Stimulated activated CD4-positive, alpha-beta T cell treated with anti-CD3 and anti-CD28 coated beads, Interleukin-1b, Interleukin-23, amount 100 ng/mL, for 48 hours (primary cell): ENCODE measurements at places on chromosomes 5 and 9.
A peak's percentile ranks its signal among the peaks of the same experiment; 100 is the strongest.

GRCh38 chr5:88870285-88870684 lies 12.7 kb downstream of the MEF2C start:
- DNase-seq: no peak

- DNase-seq: no peak
Observed at GRCh38 chr9:113631871-113632665, 168.5 kb downstream of the RGS3 start.

DNA sequence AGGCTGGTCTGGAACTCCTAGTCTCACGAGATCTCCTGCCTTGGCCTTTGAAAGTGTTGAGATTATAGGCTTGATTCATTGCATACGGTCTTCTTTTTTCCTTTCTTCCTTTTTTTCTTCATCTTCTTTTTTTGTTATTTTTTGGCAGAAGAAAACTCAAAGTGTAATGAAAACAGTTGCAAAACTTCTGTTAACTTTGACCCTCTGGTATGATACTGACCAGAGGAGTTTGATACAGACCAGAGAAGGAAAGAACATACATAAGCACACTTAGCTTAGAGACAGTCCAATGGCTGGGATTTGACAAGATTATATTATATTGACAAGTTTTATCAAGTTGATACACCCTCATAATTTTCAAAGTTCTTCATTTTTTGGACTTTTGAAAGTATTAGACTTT lies 181.2 kb downstream of the NFIB start:
- DNase-seq: no peak

GRCh38 chr5:59218424-59219045 lies 635.7 kb downstream of the RAB3C start:
- no peak for DNase-seq

DNA sequence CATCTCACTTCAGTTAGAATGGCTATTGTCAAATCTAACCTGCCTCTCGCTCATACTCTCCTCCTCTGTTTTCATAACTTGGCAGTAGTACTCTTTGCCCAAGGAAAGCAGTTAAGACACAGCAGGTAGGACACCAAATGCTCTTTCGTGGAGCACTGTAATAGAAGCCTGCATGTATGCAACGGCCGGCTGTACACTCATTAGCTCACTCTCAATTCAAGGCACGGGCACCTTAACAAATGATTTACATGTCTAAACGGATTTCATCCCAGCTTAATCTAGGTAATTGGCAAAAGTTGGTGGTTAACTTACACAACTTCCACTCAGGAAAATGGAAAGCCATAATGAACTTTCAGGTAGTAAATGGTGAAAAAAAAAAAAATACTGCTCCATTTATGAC lies 14.9 kb downstream of the DEPDC1B start:
- no peak for DNase-seq

DNA sequence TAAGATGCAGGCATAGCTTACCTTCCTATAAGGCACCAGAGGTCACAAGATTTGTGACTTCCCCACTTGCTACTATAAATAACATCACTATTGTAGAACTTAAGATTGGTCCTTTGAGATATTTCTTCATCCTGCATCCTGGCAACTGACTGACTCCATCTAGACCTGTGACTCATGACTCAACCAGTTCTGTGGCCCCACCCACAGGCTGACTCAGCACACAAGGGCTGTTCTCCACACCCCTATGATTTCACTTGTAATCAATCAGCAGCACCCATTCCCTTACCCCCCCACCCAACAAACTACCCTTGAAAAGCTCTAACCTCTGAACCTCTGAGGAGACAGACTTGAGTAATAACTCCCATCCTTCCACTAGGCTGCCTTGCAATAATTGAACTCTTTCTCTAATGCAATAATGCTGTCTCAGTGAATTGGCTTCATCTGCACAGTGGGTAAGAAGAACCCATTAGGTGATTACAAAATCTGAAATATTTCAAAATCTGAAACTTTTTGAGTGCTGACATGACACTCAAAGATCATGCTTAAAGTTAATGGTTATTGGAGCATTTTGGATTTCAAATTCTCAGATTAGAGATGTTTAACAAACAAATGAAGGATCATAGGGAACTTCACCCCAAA lies 296.7 kb downstream of the ARL15 start:
- peak; percentile 64 for DNase-seq

- DNase-seq: no peak
Observed at GRCh38 chr5:36919238-36919637, 42.7 kb downstream of the NIPBL start.

- no peak for DNase-seq
Observed at GRCh38 chr9:76454311-76454710, 4.7 kb upstream of the GCNT1 start.

GRCh38 chr5:124754206-124754927 lies 7.9 kb upstream of the ZNF608 start:
- DNase-seq: no peak

DNA sequence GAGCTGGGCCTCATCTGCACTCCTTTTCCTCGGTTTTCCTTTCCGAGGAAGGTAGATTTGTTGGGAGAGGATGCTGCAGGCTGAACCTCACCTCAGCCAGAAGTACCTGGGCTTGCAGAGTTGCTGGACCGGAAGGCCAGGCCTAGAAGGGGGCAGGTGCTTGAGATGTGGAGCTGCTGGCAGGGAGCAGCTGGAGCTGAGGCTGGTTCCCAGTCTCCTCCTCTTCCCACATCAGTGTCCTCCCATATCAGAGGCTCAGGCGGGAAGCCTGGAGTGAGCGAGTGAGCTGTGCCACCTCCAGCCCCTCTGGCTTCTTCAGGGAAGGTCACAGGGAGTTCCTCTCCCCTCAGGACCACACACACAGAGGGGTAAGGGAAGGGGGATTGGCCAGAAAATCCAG lies 259.4 kb downstream of the GADD45G start:
- DNase-seq: no peak

DNA sequence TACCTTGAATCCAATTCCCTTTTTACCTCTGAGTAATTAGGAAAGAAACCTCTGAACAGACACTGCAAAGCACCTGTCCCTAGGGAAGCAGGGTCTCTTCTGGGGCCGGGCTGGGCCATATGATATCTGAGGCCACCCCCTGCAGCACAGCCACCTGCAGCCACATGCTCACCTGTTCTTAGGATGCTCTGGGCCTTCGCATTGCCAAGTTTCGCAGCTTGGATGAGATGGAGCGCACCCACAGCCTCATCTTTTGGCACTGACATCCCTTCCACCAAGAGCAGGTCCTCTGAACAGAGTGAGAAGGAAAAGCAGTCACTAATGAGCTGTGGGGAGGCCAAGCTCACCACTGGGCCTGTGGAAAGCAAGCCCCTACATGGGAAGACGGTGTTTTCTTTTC lies 27.3 kb downstream of the CLTA start:
- no peak for DNase-seq

- DNase-seq: no peak
Observed at GRCh38 chr9:25702536-25702935, 24.3 kb upstream of the TUSC1 start.

- DNase-seq: no peak
Observed at GRCh38 chr9:95266649-95267048, 50.9 kb downstream of the FANCC start.

DNA sequence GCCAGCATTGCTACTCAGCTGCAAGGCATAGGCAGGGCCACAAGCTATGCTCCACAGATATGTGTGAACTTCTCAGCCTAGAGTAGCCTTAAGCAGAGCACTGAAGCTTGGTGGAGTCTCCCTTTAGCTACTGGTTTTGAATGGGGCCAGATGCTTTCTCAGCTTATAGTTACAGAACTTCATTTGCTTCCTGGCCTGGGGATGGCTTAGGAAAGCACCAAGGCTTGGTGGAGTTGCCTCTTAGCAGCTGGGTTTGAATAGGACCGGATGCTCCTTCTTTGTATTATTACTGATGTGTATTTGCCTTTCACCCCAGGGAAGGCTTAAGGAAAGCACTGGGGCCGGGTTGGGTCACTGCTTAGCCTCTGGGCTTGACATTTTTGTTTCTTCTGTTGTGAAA lies 497.8 kb upstream of the SEMA6A start:
- no peak for DNase-seq

- no peak for DNase-seq
Observed at GRCh38 chr5:158351485-158352125, 492.7 kb upstream of the CLINT1 start.

GRCh38 chr5:138698713-138699112 lies 54.5 kb upstream of the CTNNA1 start:
- DNase-seq: no peak

GRCh38 chr5:144028058-144028457 lies 142.4 kb downstream of the YIPF5 start:
- no peak for DNase-seq

GRCh38 chr5:27458287-27458686 lies 419.9 kb upstream of the CDH9 start:
- no peak for DNase-seq

DNA sequence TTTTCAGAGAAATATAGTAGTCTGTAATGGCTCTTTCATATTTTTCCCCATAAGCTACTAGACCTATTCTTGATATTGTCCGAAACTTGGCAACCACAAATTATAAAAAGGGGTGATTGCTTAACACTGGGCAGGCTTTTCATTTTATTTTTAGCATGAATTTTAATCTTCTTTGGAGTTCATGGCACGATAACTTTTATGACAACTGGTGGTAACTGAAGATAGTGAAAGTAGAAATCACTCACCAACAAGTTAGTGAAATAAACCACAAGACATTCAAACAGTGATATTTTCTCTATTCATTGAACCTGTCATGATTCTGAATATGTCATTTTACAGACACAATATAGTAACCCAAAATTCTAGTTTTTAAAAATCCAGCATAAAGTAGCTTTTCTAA lies 213.9 kb downstream of the PRDM9 start:
- DNase-seq: no peak

- no peak for DNase-seq
Observed at GRCh38 chr5:32724526-32724925, 13.4 kb downstream of the NPR3 start.

- no peak for DNase-seq
Observed at GRCh38 chr9:101478444-101478843, 42.9 kb upstream of the ALDOB start.

DNA sequence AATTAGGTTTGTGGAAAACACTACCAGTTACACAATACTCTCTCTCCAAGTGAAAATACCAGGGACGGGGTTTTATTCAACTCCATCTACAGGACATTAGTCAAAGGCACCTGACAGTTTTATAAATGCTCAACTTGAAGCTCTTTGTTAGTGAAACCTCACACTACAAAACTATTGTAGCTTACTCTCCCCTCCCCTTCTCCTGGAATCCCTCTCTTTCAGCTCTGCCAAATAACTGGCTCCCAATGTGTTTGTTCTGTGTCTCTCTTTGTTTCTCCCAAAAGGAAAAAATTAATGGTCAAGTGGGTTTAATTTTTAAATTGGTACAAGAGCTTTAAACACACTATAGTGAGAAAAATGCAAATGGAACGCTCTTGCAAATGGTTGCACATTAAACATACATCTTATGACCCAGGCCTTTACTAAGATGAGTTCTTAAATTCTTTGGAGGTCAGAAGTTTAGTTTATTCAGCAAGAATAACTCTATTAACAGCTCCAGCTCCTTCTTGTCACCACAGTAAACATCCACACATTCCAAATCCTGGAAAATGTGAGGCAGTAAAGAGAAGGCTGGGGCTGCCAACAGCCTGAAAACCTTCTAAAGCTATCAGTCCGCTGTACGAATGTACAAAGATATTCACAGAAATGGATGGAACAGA lies 48.4 kb downstream of the ZNF608 start:
- no peak for DNase-seq

DNA sequence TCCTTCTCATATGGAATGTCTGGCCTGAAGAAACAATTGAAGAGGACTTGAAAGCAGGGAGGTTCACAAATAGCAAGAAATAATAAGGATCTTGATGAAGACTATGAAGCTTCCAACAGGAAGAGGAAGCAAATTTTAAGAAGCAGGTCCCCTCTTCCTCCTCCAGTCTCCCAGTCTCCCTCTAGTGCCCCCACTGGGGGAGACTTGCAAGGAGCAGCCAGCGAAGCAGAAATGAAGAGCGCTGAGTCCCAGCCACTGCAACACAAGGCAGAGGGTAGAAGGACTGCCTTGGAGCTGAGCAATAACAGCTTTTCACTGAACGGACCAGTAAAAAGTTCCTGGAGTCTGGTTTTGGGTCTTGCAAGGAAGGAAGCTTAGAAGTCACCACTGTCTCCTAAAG lies 32.6 kb upstream of the ACO1 start:
- no peak for DNase-seq

DNA sequence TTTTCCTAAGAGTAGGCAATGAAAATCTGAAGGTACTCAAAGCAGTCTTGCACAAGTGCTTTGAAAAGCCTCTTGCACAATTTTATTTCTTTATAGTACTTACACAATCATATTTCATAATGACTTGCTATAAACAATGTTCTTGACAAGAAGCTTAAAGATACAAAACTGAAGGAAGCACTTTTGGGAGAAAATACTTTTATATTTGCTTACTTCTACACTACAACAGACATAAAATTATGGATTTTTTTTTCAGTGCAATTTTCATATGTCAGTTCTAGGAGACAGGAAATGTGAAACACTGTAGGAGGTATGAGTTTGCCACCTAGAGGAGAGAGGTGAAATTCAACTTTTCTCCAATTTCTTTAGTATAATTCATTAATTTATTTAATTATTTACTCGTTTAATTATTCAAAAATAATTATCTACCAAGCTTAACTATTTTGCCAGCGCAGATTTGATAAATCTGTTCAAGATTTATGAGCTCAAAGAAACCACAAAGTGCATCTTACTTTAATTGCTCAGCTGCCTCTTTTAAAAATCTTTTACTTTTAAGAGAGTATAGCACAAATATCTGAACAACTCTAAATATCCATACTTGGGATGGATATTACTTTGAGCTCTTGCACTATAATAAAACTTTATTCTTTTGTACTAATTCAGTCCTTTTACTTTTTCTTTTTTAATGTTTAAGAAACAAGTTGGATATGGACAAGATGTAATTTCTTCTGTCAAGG lies 29.0 kb upstream of the CDKN2B start:
- DNase-seq: no peak

- DNase-seq: no peak
Observed at GRCh38 chr9:35738186-35738585, 5.7 kb downstream of the CREB3 start.

GRCh38 chr5:57184322-57184721 lies 10.5 kb downstream of the GPBP1 start:
- DNase-seq: no peak

GRCh38 chr9:127007638-127008037 lies 93.1 kb downstream of the RALGPS1 start:
- DNase-seq: no peak

DNA sequence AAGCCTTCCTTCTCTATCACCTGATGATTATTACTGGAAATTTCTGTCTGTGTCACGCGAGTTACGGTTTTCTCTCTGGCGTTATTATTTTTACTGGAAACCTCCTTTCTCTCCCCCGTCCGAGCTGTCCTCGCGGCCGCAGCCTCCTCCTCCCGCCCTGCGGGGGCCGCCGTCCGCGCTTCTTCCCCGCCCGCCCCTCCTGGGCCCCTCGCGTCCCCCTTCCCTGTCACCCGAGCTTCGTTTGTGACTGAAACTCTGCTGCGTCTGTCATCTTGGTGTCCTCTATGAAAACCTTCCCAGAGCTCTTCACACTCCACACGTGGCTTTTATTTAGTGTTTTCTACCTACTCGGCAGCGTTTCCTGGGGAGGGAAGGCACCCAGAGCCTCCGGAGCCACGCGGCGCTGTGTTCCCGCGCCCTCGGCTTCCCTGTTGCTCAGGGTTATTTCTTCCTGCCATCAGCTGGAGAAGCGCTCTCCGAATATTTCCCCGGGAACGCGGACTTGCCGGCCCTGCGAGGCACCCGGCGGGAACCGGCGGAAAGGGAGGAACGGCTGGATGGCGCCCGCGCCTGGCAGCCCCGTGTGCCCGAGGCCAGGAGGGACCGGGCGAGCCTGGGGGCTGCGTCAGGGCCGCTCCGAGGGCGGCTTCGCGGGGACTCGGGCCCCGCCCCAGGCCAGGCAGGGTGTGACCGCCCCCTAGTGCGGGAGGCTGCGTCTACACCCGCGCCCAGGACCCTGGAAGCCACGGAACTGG lies 33.9 kb downstream of the TRIP13 start:
- no peak for DNase-seq
